Iris pigment epithelial cell (primary cell): ENCODE measurements at places on chromosomes 7 and 10.

DNA sequence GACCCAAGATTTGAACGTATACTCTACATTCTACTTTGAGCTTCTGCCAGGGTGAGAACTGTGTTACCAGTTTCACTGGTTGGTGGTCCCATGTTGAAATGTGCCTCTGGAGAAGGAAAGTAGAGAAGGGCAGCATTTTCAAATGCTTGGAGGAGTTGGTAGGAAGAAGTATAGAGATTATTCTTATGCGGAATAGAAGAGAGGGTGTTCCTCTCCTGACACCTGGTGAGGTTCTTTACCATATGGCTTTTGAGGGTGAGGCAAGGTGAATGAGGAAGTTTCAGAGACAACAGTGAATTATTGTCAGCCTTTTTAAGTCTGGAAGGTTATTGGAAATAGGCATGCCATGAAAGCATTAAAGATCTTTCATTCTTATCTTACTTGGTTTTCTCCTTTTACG lies 34.3 kb downstream of the R3HCC1L start:
- DNase-seq: no peak

DNA sequence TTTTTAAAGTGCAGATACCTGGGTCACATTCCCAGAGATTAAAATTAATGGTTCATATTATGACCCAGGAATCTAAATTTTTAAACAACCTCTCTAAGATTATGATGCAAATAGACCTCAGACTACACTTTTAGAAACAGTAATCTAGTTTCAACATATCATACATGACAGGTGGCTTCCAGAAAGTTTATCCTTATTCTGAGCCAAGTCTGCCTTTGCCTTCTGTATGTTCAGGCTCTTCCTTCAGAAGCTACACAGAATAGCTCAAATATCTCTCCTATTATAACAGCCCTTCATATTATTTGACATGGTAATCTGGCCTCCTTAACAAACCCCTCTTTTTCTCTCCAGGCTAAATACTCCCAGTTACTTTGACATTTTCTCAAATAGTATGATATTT lies 101.9 kb downstream of the FZD1 start:
- no peak for DNase-seq

- no peak for DNase-seq
These were observed 16.8 kb upstream of the RAMP3 start for GRCh38 chr7:45140827-45141226.

DNA sequence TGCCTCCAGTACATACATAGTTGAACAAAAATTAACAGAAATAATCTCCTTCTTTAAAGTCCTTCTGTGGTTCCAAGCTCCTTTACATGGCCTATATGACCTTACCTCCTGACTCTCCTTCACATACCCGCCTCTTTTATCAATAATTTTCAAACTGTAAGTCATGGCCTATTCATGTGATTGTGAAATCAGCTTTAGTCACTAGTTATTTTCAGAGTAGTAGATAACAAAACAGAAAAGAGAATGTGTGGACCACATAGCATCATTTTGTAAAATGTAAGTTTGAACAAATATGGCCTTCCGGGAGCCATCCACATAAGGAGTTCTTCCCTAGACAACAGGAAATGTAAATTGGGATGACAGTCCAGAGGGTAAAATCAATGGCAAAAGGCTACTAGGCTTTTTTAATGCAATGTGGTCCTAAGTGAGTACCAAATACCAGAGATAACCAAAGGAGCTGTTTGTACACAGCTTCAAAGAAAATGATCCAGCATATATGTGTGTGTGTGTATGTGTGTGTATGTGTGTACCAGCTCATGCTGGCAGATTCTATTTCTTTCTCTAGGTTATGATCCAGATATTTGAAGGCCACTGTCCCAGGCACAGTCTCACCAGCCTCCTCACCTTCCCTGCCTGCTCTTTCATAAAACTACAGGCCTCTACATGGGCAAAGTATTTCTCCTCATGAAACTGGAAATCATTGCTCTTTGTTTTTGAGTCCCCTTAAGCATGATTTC lies 12.3 kb upstream of the FAM133B start:
- DNase-seq: peak; percentile 31

- DNase-seq: no peak
These were observed 711.5 kb upstream of the C7orf33 start for GRCh38 chr7:147878912-147879661.

- peak; percentile 50 for DNase-seq
These were observed 660 bp upstream of the HHEX start for GRCh38 chr10:92688927-92689662.

- DNase-seq: peak; percentile 39
These were observed 26.1 kb upstream of the NCAPG2 start for GRCh38 chr7:158730383-158731346.

DNA sequence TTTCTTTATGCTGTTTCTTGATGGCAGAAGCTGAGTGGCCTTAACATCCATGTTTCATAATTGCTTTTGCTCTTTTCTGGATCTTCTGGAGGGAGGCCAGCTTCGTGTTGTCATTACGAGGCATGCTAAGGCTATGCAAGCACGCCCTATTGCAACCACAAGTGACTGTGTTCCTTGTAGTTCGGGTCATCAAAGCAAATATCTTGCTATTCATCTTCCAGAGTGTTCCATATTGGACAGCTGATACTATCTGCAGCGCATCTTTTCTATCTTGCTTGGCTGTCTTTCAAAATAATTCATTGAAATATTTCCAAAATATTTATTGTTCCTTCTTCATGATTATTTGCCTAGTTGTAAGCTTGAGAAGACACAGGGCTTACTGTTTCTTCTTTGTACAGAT lies 5.0 kb downstream of the EPHB6 start:
- peak; percentile 82 for DNase-seq

DNA sequence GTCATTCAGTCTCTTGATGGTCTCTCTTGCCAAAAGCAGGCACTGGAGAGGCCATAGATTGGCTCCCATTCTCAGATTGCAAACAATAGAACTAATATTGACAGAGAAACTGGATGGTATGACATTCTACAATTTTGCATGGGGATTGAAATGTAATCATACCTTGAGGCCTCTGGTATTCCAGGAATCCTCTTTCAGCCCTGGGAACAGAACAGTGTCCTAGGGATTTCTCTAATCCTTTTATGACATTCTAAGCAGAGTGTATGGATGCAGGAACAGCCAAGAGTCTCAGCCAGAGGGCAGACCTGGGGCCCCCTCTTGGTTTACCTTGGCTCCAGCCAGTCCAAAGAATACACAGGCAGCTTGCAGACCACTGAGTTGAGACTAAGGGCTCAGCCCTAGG lies 206.4 kb downstream of the KCNMA1 start:
- no peak for DNase-seq

DNA sequence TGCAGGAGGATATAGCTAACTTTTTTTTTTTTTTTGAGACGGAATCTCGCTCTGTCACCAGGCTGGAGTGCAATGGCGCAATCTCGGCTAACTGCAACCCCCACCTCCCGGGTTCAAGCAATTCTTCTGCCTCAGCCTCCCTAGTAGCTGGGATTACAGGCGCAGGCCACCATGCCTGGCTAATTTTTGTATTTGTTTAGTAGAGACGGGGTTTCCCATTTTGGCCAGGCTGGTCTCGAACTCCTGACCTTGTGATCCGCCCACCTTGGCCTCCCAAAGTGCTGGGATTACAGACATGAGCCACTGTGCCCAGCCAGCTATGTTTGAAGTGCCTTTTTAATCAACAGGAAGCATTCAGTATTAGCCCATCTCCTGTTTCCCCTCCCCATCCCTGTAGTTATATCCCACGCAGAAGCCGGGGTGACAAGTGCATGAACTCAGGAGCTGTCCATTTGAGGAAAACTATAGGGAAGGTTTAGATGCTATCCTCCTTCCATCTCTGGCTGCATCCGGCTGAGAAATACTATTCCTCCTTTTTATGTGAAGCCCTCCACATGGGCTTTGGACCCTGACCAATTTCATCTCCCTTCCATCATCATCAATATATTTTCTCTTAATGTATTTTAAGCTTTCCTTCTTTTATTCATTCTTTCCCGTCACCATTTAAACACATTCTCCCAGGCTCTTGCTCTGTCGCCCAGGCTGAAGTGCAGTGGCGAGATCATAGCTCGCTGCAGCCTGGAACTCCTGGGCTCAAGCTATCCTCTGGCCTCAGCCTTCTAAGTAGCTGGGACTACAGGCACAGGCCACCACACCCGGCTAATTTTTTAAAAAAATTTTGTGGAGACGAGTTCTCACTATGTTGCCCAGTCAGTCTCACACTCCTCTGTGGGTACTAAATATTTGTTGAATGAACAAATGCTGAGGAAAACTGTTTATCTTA lies 1.3 kb upstream of the POT1 start:
- no peak for DNase-seq

- DNase-seq: peak; percentile 4
These were observed 58.1 kb downstream of the POLL start for GRCh38 chr10:101529725-101530553.

DNA sequence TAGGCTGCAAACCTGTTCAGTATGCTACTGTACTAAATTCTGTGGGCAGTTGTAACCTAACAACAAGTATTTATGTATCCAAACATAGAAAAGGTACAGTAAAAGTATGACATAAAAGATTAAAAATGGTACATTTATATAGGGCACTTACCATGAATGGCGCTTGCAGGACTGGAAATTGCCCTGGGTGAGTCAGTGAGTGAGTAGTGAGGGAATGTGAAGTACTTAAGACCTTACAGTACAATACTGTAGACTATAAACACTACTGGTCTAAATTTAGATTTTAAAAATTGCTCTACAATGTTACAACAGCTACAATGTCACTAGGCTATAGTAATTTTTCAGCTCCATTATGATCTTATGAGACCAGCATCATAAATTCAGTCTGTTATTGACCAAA lies 146.0 kb upstream of the GNAI1 start:
- DNase-seq: peak; percentile 93

DNA sequence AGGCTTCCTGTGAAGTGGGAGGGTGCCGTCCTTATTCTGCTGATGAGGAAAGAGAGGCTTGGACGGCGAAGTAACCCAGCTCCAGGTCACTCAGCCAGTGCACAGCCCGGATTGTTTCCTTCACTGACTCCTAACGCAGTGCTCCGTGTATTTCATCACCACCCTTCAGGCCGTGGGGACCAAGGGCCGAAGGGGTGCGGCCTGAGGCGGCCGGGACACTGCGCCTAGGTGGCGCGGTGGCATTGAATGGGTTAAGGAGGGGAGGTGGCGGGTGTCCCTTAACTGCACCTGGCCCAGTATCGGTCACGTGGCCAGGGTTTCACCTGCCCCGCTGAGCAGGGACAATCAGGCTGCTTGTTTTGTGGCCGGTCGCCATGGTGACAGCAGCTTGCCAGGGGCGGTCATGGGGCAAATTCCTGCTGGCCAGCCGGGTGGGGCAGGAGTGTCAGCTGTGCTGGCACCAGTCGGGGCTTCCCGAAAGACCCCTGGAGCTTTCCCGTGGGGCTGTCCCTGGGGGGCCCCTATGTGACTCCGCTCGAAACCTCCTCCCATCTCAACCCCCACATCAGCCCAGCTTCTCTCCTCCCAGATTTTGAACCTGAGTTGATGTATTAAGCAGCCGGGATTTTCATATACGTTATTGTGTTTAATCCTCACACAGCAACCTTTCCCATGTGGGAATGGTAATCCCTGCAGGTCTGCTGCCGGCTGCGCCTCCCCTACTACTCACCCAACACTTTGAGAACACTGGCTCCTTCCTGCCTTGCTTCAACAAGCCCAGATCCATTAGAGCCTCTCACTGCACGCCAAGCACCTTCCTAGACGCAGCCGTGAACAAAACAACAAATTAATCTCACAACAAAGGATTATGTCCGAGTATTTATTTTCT lies 4.4 kb upstream of the ABHD11 start:
- no peak for DNase-seq

GRCh38 chr10:14648946-14649345 lies 125.8 kb downstream of the FAM107B start:
- no peak for DNase-seq

DNA sequence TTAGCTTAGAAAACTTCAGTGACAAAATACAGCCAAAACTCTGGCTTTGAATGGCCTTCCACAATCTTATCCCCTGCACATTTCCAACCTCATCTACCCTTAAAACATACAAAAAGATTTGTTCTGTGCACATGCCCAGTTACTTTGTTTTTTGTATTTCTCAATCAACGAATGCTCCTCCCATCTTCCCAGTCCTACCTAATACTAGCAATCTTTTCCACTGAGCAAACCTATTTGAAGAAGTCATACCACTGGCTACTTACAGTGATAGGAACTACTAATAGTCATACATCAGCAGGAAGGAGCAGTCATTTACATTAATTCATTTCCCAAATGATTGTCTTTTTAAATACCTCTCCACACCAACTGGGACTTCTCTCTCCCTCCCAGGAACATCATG lies 2.5 kb downstream of the USP54 start:
- peak; percentile 76 for DNase-seq

DNA sequence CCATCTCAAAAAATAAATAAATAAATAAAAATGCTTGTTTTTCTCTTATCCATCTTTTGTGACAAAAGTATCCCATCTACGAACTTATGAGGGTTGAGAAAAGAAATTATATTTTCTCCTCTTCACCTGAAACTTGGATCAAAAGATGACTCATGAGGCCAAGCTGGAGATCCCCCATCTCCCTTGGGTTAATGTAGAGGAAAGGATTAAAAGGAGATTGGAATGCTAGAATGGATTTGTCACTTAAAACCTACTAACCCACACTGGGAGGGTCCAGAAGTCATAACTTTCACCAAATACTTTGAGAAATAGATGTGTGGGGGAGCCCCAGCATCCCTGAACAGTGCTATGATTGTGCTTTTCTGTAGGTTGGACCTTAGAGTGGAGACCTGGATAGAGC lies 46.3 kb upstream of the PIK3CG start:
- no peak for DNase-seq

DNA sequence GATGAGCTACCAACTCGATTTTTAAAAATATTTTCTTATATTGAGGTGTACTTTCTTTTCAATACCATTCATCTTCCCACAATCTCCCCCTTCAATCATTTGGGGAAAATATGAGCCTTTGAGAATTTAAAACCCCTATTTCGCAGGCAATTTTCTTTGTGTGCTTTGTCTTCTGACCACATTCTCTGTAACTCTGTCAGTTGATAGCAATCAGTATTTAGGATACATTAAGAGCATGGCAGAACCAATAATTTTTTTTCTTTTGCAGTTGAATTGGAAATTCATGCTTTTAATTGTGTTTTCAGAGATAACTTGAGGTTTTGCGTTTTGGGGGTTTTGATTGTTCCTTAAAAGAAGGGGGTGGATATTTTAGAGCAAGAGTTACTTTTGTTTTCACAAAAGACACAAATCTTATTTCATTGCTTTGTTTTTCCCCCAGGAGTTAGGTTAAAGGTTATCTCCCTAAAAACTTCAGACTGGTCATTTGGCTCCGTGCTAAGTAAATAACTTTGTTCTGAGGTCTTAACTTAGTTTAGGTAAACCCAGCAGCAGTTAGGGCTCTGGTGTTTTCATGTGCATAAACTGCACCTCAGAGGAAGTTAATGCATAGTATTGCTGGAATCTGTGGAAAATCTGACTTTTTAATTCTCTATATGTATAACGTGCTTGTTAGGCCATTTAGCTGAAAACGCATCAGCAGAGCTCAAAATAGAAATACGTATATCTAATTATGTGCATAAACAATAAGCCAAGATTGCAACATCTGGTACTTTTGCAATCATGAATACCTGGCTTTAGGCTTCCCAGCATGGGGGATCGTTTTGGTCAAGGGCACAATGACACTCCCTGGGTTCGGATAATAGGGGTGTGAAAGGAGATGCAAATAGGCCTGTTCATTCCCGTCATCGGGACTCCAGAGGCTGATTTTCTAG lies 676.4 kb upstream of the ANKRD30A start:
- DNase-seq: peak; percentile 36

GRCh38 chr10:48512861-48513260 lies 92.0 kb downstream of the ARHGAP22 start:
- no peak for DNase-seq
